ENCODE measurements at places on chromosomes 7 and 10.
A peak's percentile ranks its signal among the peaks of the same experiment; 100 is the strongest.

- no peak for ATAC-seq
These were observed 124.4 kb upstream of the STK17A start for GRCh38 chr7:43458330-43459018.

DNA sequence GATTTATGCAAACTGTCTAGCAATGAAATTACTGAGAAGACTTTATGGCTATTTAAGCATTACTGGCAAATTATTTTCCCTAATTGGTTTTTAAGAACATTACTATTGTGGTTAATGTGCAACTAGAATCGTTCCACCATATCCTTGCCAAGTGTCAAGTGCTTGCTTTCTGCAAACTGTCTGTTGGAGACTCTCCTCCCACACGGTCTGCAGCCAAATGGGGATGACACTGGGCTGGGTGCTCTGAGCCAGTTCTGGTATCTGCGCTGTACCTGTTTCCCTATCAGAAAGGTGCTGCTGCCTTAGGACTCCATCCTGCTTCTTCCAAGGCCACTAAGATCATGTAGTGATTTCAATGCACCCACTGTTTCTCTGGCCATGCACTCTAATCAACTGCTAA, 110.4 kb downstream of the RAMP3 start:
- no peak for ATAC-seq

DNA sequence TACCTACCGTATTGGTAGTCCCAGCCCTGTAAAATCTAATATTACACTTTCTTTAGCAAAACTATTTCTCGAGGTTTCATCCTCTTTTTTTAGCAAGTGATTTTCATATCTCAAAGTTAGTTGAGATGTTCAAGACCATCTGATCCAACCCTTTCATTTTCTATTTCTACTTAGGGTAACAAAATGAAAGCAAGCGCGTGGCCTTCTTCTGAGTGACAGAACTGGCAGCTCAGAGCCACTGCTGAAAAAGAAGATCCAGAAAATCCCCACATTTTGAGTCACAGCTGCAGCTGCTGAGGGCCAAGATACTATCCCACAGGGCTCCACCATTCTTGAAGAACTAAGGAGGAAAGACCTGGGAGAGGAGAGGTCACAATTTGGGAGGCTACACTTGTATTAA, 24.8 kb upstream of the ZNF800 start:
- ATAC-seq, result no peak

DNA sequence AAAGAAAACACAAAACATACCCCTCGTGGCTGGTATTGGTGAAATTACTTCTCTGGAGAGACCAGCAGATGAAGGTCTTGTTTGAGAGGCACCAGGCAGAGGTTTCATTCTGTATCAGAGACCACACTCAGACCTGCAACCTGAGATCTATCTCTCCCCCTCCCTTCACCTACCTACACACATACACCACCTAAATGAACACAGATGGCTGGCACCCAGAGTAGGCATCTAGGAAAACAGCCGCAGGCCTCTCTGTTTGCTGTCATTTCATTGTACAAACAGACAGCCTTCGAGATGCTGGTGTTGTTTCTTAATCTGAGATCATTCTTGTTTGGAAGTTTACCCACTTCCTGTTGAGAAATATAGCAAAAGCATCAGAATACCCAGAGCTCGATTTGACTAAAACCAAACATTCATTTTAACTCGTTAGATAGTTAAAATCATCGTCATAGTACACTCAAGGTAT, 173.9 kb upstream of the SLC25A13 start:
- peak; percentile 41 for ATAC-seq

GRCh38 chr7:48130658-48131108, 40.6 kb upstream of the ABCA13 start:
- ATAC-seq, result peak; percentile 27

DNA sequence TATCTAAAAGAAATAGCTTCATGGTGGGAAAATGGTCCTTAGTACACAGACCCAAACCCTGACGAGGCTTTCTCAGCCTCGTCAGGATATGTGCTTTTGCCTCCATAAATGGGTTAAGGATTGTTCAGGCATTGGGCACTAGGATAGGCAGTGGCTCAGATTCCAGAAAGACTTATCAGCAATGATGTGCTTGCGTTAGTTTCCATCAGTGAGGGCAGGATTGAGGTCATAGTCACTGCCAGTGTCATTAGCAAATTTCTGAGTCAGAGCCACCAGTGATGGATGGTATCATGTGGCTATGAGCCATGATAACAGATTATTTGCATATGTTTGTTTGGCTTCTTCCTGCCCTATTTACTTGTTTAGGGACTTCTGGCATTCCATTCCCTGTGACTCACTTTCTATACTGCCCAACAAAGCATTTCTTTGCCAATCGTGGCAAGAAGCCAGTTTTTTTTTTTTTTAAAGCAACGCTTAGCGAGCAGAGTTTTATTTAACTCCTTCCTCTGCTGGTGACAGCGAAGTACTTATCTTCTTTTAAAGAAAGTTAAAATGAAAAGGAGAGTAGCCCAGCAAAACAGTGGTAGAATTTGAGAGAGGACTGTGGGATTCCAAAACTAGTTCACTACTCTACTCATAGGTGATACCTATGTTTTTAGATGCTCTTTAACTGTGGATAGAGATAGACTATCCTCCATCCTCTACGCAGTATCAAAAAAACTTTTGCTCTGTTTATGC, 44.4 kb downstream of the MYPN start:
- peak; percentile 95 for ATAC-seq

DNA sequence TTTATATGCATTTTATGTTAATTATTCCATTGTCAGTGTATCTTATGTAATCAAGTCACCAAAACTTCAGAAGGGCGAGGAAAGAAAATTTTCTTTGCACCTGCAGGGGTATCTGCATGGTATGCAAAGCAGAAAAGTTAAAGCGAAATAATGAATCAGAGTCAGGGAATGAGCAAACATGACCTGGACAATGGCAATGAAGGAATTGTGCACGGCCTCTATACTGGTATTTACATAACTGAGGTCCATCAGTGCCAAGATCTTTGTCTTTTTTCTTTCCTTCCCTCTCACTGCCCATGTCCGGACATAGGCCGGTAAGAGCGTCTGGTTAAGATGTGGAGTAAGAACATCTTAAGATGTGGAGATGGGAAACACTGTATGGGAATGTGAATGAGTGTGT, 14.4 kb upstream of the AKR1C3 start:
- no peak for ATAC-seq

DNA sequence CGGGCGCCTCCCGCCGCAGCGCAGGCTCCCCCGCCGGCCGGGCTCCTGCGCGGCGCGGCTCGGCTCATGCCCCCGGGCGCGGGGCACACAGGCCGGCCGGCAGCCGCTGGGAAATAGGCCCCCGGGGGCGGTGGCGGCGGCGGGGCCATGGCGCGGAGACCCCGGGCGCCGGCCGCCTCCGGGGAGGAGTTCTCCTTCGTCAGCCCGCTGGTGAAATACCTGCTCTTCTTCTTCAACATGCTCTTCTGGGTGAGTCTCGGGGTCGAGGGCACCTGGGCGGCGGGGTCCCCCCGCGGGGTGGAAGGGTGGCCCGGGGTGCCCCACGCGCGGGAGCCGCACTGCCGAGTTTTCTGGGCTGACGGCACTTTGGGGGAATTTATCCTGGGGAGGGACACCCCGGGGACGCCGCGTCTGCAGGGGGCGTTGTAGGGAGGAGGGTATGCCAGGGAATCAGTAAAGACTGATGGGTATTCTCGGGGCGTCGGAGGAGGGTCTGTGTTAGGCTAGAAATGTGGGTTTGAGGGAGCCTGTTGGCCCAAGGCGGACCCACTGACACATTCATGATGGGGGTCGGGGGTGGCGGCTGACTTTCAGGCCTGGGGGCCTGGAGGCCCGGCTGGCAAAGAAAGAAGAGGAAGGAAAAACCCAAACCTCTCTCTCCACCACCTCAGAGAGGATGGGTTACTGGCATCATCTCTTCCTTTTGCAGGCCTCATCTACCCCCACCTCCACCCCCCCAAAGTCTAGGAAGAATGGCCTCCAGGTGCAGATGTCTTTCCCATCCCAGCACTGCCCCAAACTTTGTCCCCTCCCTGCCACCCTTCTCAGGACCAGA, 544 bp downstream of the TSPAN33 start:
- ATAC-seq, result peak; percentile 5

- ATAC-seq, result peak; percentile 58
These were observed 169.9 kb downstream of the RNF133 start for GRCh38 chr7:122528879-122529481.

DNA sequence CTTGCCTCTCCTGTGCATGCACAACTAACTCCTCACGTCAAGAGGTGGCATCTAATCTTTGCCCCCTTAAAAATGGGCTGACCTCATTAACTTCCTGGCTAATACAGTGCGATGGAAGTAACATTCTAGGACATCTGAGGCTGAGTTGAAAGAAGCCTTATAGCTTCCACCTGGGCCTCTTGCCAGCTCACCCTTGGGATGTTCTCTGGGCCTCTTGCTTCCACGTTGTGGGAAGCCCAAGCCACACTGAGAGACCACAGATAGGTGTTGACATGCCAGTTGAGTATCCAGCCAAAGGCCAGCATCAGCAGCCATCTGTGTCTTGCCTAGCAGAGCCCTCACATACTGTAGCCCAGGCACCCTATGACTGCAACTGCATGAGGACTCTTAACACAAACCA, 60.8 kb upstream of the GDF10 start:
- ATAC-seq, result no peak

- ATAC-seq, result no peak
These were observed 99.9 kb upstream of the JAZF1 start for GRCh38 chr7:28280516-28280915.

DNA sequence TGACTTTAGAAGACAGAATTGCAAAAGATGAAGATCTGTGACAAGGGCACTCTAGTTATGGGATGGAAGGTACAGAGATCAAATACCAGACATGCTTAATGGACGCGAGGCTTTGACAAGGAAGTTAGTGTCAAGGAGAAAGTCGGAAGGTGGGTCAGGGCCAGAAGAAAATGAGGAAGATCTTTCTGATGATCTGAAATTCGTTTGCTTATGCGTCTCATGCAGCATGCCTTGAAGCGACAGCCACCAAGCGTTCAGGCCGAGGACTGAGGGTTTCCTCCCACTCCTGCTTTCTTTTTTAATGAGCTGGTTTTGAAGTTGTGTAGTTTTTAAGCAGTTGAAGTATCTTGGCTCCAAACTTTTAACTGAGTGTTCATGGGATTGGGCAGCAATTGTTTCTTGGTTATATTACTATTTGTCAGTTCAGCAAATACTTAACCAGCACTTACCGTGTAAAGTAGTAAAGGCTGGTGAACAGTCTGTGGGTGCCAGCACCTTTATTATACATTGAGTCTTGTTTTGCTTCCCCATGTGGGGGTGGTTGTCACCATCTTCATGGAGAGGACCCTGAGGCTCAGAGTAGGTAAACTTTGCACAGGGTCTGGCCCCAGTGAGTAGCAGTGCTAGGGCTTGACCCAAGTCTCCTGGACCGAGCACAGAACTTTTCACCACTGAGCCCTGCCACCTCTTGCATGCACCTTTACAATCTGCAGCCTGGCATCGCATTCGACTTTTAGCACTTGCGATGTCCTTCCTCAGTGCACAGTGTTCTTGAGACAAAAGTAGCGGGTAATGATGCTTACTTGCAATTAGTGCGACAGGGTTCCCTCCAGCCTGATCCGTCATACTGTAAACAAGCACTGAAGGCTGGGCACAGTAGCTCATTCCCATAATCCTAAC, 14.3 kb upstream of the BHLHA15 start:
- ATAC-seq, result no peak

DNA sequence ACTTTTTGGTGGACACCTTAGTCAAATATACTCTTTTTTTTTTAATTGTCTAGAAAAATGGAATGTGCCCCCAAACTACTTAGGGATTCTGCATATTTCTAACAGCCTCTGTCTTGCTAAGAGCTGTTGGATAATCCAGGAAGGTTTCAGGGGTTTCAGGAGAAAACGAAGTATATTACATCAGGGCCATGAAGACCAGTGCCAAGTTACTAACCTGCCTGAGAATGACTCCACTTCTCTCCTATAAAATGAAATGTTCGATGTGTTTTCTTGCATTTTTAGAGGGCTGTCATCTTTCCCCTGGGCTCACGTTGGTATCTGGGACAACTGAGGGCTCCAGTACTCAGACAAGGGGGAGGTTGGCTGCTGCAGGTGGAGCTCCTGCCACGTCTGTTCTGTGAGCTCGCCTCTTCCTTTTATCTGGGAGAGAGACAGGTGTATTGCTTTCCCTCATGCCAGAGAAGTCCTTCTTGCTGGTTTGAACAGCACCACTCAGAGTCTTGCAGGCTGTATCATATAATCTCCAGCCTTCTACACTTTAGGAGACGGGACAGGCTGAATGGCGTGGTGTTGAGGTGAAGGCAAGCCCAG, 71.3 kb downstream of the CAMK1D start:
- ATAC-seq, result no peak

DNA sequence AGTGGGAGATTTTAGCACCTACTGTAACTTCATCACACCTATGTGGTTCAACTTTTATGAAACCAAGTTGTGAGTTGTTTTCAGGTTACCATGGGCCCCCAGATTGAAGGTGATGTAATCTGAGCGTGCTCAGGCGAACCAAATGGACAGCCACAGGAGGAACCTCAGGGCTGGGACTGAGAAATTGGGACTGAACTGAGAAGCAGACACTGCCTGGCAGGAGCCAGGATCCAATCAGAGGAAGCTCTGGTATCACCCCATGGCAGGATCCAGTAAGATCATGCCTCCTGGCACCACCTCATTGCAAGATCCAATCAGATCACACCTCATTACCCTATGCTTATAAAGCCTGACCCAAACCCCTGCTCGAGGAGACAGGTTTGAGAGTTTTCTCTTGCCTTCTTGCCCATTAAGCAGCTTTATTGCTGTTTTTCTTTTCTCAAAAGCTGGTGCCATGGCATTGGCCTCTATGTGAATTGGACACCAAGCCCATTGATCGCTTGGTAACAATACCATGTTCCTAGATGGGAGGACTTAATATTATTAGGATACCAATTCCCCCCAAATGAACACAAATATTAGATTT, 43.2 kb upstream of the GDF10 start:
- ATAC-seq, result no peak

DNA sequence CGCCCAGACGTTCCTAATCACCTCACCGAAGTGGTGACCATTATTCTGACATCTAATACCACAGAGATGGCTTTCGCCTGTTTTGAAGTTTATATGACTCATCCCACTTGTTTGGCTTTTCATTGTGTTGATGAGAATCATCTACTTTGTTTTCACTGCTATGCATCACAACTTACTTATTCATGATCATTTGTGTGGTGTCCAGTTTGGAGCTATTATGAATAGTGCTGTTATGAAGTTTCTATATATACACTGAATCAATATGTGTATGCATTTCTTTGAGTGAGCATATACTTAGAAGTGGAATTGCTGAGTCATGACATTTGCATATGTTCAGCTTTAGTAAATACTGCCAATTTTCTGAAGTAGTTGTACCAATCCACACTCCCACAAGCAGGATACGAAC, 38.6 kb upstream of the TNKS2 start:
- ATAC-seq, result no peak

DNA sequence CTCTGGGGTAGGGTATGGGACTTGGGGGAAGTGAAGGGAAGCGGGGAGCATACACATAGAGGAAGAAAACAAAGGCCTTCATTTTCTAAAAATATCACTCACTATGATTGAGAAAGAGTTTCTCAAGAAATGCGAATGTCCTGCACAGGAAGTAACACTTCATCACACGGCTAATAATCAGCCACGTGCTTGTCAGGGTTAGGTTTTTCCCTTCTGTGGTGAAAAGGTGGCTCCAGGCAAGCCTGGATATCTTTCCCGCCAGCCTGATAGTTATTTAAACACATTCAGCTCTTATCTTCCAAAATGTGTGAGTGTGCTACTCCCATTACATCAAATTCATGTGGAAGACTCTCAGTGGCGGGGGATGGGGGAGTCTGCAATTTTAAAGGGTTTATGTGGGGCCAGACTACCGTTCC, 166.4 kb upstream of the ADO start:
- ATAC-seq, result no peak

- no peak for ATAC-seq
These were observed 6.6 kb upstream of the SGCE start for GRCh38 chr7:94662548-94662947.
